Muscle of leg (tissue), 16 donors: ENCODE measurements at places on chromosomes 2 and 18.
A peak's percentile ranks its signal among the peaks of the same experiment; 100 is the strongest.

- DNase-seq: peak; percentile 49
These were observed 33.1 kb upstream of the NPC1 start for GRCh38 chr18:23619388-23619881.

DNA sequence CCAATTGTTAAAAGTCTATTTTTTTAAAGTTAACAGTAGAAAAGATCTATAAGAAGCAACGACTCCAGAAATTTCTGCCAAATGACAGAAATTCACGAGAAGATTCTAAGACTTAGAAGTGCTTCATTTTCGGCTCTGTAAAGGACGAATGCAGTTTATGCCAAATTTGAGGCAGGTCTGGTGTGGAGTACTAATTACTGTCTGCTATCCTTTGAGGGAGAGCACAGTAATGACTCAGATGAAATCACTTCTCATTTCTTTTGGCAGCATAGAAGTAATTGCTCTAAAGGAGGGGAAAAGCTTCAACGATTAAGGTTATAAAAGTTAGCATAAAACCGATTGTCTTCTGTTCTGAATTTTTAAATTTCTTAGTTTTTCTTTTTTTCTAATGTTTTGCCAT is 11.4 kb downstream of the G6PC2 start:
- no peak for DNase-seq

DNA sequence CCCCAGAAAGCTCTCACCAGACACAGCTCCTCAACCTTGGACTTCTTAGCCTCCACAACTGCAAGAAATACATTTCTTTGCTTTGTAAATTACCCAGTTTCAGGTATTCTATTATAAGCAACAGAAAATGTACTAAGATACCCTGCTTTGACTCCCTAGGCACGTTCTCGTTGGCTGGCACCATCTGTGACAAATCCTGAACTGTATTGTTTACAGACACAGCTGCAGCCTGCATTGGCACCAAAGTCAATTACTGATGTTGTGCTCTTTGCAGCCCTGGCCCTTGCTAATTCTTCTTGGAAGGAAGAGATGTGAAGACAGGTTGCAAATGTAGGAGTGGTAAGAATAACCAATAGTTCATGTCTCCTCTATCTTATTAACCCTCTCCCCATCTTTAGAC is 72.7 kb upstream of the FAM136A start:
- DNase-seq: no peak

DNA sequence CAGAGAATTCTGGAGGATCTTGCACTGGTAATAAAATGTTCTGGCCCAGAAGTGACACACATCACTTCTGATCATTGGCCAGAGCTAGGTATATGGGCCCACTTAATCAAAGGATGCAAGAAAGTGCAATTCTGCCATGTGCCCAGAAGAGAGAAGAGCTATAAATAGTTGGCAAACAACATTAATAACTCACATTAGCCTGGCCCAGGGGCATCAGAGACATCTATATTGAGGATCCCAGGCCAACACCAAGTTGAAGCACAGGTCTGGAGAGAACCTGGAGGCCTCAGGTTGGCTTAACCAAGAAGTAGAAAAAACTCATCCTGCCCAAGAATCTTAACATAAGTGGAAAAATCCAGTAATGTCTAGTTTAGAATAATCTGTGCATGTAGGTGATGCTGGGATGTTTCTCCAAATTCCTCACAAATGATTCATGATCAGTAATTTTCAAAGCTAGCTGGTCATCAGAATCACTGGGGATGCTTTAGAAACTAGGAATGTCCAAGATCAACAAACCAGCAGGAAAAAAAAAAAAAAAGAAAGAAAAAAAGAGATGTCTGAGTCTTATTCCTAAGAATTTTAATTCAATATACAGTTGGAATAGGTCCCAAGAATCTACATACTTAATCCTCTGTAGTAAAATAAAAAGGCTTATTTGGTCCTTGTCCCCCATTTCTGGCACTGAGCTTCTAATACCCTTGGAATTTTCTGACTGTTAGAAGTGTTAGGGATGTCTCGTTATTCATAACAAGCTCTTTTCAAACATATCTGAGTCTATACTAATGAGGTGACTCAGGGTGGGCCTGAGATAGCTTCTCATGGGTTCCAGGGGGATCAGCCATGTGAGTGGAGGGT is 35.0 kb upstream of the EVA1A start:
- DNase-seq: peak; percentile 13
